Stimulated activated CD4-positive, alpha-beta T cell treated with anti-CD3 and anti-CD28 coated beads, Interleukin-4, amount 100 ng/mL, for 1 hour (primary cell): ENCODE measurements at places on chromosomes 11 and 22.

DNA sequence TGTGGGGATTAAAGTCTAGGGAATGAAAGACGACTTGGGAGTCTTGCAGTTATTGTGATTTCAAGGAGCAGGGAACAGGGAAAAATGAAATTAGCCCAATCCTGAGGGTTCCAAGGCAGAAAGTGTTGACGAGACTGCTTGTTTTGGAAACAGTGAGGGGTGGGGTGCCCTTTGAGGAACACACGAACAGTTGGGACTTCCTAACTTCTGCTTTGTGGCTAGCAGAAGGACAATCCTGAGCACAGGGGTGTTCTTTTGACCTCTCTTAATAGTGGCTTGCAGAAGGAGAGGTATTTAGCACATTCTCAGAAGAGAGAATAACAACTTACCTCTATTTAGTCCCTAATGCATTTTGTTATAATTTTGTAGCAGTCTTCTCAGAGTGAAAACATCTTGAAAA, 545.9 kb upstream of the ARHGAP42 start:
- no peak for DNase-seq

DNA sequence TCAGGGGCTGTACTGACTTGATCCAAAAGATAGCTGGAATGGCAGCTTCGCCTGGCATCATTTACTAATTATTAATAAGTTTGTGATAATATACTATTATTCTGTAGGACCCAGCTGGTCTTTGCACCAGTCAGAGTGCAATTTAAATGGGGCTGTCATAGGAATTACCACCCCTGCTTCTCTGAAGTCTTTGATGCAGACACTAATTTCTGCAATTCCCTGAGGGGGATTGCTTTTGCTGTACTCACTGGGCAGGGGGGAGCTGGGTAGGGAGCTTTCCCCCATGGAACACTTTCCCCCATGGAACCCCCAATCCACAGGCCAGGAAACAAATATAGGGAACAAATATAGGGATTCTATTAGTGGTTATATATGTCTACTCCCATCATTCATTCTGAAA, 54.9 kb upstream of the TSKU start:
- no peak for DNase-seq

DNA sequence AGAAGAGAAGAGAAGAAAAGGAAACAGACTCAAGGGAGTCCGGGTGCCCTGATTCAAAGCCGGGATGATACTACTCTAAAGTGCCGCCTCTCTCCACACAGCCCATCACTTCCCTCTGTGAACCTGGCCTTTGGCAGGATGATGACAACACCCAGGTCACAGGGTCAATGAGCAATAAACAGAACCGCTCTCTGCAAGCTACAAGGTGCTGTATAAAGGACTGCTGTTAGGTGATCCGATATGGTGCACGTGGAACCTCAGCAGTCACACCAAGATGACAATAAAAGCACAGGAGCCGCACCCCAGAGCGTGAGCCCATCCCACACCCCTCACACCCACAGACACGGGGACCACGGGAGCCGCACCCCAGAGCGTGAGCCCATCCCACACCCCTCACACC, 10.7 kb downstream of the TTLL1 start:
- DNase-seq, result no peak

DNA sequence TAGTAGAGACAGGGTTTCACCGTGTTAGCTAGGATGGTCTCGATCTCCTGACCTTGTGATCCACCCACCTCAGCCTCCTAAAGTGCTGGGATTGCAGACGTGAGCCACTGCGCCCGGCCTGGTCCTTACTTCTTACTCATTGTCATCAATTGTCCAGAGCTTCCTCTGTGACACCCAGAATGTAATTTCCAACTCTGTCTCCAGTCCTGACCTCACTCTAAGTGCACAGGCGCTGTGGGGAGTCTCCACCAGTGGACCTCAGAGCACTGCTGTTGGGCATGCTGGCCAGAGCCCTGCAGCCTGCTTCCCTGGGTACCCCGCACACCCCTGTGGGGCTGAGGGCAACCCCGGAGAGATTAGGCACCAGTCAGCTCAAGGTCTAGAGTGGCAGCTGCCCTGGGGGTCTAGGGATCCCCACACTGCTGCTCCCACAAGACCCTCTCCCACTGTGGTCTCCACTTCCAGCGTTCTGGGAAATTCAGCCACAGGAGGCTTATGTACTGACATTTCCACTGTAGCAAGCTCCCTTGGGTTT, 1140.3 kb downstream of the TBC1D22A start:
- DNase-seq, result no peak

DNA sequence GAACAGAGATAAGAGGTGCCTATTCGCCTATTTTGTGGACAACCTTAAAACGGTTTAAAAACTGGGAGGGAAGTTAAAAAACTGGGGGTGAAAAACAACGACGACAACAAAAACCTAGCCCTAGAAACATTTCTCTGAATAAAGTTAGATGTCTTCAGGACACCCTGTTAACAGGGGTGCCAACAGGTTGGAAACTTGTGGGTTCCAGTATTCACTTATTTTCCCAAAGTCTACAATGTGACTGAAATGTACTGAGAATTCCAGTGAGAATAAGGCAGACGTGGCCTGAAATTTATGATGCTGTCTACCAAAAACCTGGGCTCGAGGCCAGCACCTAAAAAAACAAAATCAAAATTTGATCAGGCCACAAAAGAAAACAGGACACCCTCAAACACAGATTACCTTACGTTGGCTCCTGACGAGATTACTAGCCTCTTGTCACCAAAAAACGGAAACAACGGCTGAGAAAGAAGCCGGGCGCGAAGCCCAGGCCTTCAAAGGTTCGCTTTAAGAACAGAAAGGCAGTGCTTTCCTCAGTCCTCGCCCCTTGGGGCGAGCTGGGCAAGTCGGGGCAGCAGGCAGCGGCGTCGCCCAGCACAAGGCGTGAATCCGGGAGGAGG, 906 bp downstream of the CCDC90B start:
- no peak for DNase-seq

GRCh38 chr11:131894615-131895544, 524.5 kb downstream of the NTM start:
- DNase-seq, result no peak

DNA sequence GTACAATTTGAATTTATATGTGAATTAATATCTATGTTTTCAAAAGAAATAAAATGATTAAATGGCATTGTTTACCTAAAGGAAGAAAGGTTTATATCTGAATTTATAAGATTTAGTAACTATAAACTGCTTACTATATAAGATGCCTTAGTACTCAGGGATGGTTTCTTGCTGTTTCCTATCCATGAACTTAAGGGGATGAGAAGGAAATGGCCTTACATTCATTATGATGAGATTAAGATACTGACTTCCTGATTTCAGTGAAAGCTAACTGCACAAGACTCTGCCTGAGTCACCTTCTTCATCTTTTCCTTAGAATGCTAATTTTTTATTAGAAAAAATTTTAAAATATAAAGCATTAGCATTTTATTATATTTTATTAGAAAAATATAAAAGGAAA, 606.3 kb upstream of the ARHGAP42 start:
- DNase-seq, result no peak

- DNase-seq, result no peak
Observed at GRCh38 chr22:49010070-49010863, 817.4 kb downstream of the BRD1 start.

DNA sequence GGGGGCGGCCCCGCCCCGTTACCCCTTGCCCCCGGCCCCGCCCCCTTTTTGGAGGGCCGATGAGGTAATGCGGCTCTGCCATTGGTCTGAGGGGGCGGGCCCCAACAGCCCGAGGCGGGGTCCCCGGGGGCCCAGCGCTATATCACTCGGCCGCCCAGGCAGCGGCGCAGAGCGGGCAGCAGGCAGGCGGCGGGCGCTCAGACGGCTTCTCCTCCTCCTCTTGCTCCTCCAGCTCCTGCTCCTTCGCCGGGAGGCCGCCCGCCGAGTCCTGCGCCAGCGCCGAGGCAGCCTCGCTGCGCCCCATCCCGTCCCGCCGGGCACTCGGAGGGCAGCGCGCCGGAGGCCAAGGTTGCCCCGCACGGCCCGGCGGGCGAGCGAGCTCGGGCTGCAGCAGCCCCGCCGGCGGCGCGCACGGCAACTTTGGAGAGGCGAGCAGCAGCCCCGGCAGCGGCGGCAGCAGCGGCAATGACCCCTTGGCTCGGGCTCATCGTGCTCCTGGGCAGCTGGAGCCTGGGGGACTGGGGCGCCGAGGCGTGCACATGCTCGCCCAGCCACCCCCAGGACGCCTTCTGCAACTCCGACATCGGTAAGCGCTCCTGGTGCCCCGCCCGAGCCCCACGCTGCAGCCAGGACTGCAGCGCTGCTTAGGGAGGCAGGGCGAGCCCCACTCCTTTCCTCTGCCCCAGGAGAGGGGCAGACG, at the start of gene TIMP3:
Gene TIMP3, plus strand, starts transcription at position 169 of the 700 bp plus-strand sequence. Its CDS starts 297 bp downstream, at position 466.
- DNase-seq, result no peak

- DNase-seq, result no peak
Observed at GRCh38 chr11:88277349-88277915, 60.1 kb downstream of the CTSC start.

DNA sequence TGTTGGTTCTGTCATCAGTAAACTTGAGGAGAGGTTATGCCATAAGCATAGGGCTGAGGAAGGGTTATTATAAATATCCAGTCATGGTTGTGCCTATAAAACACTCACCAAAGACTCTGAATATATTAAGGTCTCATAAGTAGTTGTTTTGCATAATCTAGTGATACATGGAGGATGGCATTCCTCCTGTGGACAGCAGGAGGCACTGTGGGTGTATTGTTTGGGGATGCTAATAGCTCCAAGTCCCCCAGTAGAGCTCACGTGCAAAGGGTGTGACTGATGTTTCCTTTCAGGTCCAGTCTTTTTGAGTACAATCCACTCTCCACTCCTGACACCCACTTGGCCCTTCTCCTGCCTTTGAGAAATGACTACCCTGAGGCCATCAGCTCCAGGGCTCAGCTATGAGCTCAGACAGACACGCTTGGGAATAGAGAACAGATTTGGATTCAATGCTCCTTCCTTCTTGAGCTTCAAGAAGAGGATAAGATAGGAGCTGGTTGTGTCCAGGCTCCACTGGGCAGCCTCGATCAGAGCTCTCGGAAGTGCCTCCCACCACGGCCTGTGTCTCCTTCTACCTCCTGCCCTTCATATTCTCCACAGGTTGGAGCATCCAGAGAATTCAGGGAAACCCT, 85.2 kb upstream of the IGLL5 start:
- peak; percentile 37 for DNase-seq

GRCh38 chr11:11444027-11444803, 91.2 kb upstream of the CSNK2A3 start:
- no peak for DNase-seq

DNA sequence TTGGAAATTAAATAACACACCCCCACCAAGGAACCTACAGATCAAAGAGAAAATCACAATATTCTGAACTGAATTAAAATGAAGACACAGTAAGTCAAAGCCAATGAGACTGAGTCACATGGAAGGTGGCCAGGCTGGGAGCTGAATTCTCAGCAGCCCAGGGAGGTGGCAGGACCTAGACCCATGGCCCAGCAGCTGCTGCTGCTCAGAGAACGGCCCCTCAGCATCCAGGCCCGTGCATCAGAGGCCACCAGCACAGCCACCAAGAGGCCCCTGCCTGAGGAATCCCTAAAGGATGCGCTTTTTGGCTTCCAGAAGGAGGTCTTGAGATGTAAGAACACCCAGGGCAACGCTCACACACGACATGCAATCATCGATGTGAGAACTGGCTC, 35.0 kb downstream of the TBX1 start:
- DNase-seq, result no peak

DNA sequence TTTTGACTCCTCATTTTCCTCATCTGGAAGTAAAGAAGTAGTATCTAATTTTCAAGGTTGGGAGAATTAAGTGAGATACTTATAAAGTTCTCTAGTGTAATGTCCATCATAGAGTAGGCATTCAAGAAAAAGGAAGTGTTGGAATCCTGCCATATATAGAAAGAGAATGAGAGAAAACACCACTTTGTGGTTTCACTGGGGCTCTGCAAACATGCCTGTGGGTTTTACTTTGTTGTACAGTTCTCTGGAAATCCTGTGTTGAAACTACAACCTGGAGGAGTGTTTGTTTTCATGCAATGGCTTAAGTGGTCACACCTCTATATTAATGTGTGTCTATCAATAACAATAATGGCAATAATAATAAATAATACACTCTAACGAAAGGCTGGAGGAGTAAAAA, 741.7 kb downstream of the NELL1 start:
- no peak for DNase-seq

DNA sequence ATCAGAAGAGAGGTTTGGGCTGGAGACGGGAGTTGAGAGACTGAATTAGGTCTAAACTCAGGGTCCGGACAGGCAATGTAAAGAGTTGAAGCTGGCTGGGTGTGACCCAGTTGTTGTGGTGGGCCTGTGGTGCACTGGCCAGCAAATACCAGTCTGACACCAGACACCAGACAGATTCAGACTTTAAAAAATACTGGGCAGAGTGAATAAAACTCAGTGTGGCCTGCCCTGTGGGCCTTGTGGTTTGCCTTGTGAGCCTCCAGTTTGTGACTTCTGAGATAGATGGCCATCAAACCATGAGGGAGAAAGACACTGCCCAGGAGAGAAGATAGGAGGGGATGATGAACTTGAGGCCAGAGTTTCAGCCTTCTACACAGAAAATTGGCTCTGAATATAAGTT, 25.8 kb downstream of the RCN1 start:
- no peak for DNase-seq

GRCh38 chr11:36122671-36123070, 166.6 kb downstream of the COMMD9 start:
- DNase-seq, result no peak

DNA sequence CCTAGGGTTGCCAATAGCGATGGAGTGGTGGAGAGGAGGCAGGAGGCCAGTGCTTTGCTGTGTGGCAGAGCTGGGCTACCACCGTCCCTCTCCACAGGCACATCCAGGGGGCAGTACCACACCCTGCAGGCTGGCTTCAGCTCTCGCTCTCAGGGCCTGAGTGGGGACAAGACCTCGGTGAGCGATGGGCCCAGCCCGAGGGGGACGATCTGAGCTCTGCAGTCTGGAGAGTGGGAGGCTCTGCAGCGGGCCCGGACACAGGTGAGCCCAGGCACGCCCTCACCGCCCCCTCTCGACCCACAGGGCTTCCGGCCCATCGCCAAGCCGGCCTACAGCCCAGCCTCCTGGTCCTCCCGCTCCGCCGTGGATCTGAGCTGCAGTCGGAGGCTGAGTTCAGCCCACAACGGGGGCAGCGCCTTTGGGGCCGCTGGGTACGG, 2.5 kb downstream of the PKP3 start:
- DNase-seq, result no peak

DNA sequence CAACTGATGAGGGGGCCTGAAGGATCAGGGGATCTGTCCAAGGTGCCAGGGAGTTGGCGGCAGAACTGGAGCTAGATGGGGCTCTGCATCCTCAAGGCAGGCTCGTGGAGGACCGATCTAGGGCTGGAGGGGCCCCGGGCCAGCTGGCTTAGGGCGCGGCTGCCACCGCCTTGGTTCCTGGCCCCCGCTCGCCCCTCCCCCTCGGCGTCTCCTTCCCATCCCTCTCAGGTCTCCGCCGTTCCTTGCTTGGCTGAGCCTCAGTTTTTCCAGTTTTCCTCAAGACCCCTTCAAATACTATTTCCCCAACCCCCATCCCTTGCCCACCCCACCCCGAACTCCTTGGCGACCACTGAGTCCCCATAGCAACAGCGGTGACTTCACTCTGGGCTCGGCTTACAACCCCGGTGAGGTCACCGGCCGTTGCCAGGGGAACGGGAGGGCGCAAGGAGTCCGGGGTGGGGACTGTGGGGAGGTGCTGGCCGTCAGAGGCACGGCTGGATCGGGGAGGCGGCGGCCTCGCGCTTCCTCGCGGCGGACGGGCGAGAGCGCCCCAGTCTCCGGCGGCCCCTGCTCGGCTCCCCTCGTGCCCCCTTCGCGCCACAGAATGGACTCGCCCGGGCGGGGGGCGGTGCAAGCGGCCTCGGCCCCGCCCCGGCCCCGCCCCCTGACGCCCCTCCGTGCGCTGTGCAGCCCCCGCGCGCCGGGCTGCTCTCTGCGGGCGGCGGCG, 7.5 kb downstream of the FREY1 start:
- DNase-seq, result peak; percentile 64

- DNase-seq, result no peak
Observed at GRCh38 chr11:30452114-30452513, 129.2 kb downstream of the ARL14EP start.
